T-cell (primary cell): ENCODE measurements at places on chromosomes 13 and 19. TPM values are rescaled to one million over a fixed set of nuclear protein-coding genes. Genes with fewer than 3 reads are reported as not detected.

- H3K4me3 ChIP-seq, result no peak overlapping the region
- H3K36me3 ChIP-seq, result peaks cover under 1% of the 10 kb centered on the region
- no peaks in the 10 kb centered on the region for H3K27me3 ChIP-seq
- H3K4me1 ChIP-seq, result peaks cover 3% of the 10 kb centered on the region
Observed at GRCh38 chr19:32416749-32417456, 11.3 kb downstream of the DPY19L3 start.

DNM2 gene
- total RNA-seq, result 297 TPM

DNA sequence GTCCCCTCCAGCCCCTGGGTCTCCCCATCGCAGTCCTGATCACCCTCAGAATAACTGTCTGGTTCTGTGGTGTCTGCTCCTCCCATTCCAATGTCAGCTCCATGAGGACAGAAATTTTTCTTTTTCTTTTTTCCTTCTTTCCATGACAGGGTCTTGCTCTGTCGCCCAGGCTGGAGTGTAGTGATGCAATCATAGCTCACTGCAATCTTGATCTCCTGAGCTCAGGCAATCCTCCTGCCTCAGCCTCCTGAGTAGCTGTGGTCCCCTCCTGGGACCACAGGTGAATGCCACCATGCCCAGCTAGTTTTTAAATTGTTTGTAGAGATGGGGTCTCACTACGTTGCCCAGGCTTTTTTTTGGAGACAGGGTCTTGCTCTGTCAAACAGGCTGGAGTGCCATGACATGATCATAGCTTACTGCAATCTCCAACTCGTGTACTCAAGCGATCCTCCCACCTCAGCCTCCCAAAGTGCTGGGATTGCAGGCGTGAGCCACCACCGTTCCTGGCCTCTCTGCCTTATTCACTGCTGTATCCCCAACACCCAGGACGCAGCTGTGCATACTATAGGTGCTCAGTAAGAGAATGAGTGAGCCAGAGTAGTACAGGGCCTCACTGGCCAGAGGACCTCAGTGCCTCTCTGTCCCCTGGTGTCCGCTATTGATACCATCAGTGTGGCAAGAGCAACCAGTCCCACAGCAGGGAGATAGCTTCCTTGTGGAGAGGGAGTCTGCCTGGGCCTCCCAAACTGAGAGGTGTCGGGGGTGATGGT lies 5.2 kb upstream of the DOCK6 start:
- no peak overlapping the region for H3K27ac ChIP-seq
- no peak for DNase-seq
- H3K36me3 ChIP-seq, result no peaks in the 10 kb centered on the region
- no peak overlapping the region for H3K4me3 ChIP-seq
- peaks cover 88% of the 10 kb centered on the region for H3K27me3 ChIP-seq
- peaks cover 10% of the 10 kb centered on the region for H3K4me1 ChIP-seq

- no peaks in the 10 kb centered on the region for H3K27me3 ChIP-seq
- H3K36me3 ChIP-seq, result no peaks in the 10 kb centered on the region
- H3K27ac ChIP-seq, result no peak overlapping the region
- DNase-seq, result no peak
Observed at GRCh38 chr13:56615572-56615971, 525.1 kb upstream of the PRR20A start.

ATXN8OS gene
- total RNA-seq, result not detected

FKRP gene
- total RNA-seq, result 17.8 TPM

DNA sequence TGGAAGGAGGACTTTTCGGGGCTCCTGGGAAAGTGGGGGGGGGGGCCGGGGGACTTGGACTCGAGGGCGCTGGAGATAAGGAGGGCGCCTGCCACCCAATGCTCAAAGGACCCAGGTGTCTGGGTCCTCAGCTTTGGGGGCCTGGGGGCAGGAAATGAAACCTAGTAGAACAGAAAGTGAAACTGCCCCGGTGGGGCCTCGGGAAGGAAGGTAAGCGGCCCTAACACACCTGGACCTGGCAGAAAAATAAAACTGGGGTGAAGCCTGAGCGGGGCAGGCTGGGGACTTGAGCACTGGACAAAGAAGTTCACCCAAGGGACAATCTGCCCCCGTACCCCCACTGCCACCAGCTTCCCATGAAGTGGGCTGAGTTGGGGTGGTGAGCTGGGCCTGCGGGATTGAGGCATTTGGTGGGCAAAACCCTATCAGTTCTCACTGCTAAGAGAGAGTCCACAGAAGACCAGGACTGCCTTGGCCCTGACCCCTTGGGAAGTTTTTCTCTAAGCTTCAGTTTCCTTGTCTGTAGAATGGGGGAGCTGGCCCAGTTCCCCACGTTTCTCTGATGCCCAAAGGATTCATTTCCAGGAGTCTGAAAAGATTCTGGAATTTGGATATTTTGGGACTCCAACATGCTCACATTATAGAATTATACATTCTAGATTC lies 2.3 kb downstream of the PRKD2 start:
- DNase-seq, result peak; percentile 69
- H3K4me3 ChIP-seq, result peak overlapping the region; percentile 93
- peaks cover 25% of the 10 kb centered on the region for H3K4me1 ChIP-seq
- H3K36me3 ChIP-seq, result peaks cover 17% of the 10 kb centered on the region

GRCh38 chr19:2986951-2987524 lies 9.7 kb downstream of the TLE6 start:
- H3K4me1 ChIP-seq, result peaks cover 4% of the 10 kb centered on the region
- DNase-seq, result no peak
- H3K27me3 ChIP-seq, result peaks cover 51% of the 10 kb centered on the region
- H3K36me3 ChIP-seq, result no peaks in the 10 kb centered on the region
- H3K4me3 ChIP-seq, result no peak overlapping the region

GRCh38 chr13:113970810-113971470 lies 2.9 kb downstream of the C13orf46 start:
- H3K4me3 ChIP-seq, result no peak overlapping the region
- H3K4me1 ChIP-seq, result no peaks in the 10 kb centered on the region
- H3K27ac ChIP-seq, result no peak overlapping the region
- peaks cover 28% of the 10 kb centered on the region for H3K36me3 ChIP-seq

DNA sequence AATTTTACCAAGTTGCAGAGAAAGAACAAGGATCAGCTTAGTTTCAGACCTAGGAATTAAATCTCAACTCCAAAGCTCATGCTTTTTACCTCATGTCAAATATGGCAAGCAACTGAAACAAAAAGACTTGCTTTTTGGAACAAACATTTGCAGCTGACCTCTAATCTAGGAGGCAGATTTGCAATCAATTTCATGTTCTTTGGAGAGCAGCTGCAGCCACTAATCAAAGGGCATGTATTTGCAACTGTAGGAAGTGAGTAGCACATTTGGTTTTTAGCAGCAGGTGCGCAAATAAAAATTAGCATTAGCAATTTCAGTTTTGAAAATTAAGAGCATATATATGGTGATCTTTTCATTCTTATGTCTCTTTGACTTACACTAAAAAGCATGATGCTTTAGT lies 459.3 kb upstream of the SLC10A2 start:
- H3K27me3 ChIP-seq, result no peaks in the 10 kb centered on the region
- no peak for DNase-seq
- H3K36me3 ChIP-seq, result no peaks in the 10 kb centered on the region
- no peak overlapping the region for H3K4me3 ChIP-seq
- no peak overlapping the region for H3K27ac ChIP-seq

GRCh38 chr13:31722673-31723072 lies 16.7 kb upstream of the RXFP2 start:
- H3K36me3 ChIP-seq, result no peaks in the 10 kb centered on the region
- no peak overlapping the region for H3K27ac ChIP-seq
- H3K4me3 ChIP-seq, result no peak overlapping the region
- DNase-seq, result no peak

PCDH9 gene
- total RNA-seq, result 0.54 TPM

DNA sequence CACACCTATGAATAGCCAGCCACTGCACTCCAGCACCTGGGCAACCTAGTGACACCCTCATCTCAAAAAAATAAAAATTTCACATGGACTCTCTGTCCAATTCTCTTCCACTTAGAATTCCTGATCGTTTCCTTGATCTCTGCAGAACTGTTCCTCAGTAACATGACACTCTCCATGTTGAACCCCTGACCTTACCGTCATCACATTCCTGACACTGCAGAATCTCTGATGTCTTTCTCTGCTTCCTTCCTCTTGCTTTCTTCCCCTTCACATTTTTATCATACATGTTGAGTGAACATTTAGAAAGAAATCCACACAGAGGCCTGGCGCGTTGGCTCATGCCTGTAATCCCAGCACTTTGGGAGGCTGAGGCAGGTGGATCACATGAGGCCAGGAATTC lies 15.0 kb downstream of the ZNF114 start:
- no peaks in the 10 kb centered on the region for H3K36me3 ChIP-seq
- no peak overlapping the region for H3K27ac ChIP-seq
- H3K27me3 ChIP-seq, result no peaks in the 10 kb centered on the region
- no peak overlapping the region for H3K4me3 ChIP-seq

GRCh38 chr13:45773944-45774343 lies 71.8 kb downstream of the CBY2 start:
- no peaks in the 10 kb centered on the region for H3K4me1 ChIP-seq
- no peaks in the 10 kb centered on the region for H3K36me3 ChIP-seq
- no peak for DNase-seq
- no peak overlapping the region for H3K4me3 ChIP-seq

GRCh38 chr19:45352914-45353796 lies 12.6 kb downstream of the KLC3 start:
- H3K27ac ChIP-seq, result no peak overlapping the region
- no peak for DNase-seq
- no peaks in the 10 kb centered on the region for H3K27me3 ChIP-seq
- H3K4me3 ChIP-seq, result no peak overlapping the region
- no peaks in the 10 kb centered on the region for H3K4me1 ChIP-seq

ZNF264 gene
- total RNA-seq, result 71.9 TPM

GRCh38 chr13:50845211-50845610 lies 1.7 kb upstream of the DLEU7 start:
- DNase-seq, result no peak
- no peak overlapping the region for H3K27ac ChIP-seq
- H3K4me1 ChIP-seq, result no peaks in the 10 kb centered on the region
- H3K27me3 ChIP-seq, result peaks cover 14% of the 10 kb centered on the region
- no peaks in the 10 kb centered on the region for H3K36me3 ChIP-seq

NLRP11 gene
- not detected for total RNA-seq

- H3K36me3 ChIP-seq, result no peaks in the 10 kb centered on the region
- peaks cover 14% of the 10 kb centered on the region for H3K4me1 ChIP-seq
- H3K27ac ChIP-seq, result peak overlapping the region; percentile 55
- DNase-seq, result no peak
Observed at GRCh38 chr19:40056505-40056904, 474 bp upstream of the ZNF780B start.

- H3K4me1 ChIP-seq, result no peaks in the 10 kb centered on the region
- no peak overlapping the region for H3K27ac ChIP-seq
- H3K27me3 ChIP-seq, result peaks cover 3% of the 10 kb centered on the region
- no peak overlapping the region for H3K4me3 ChIP-seq
Observed at GRCh38 chr13:106423530-106423929, 111.9 kb downstream of the EFNB2 start.

URAD gene
- not detected for total RNA-seq

GRCh38 chr19:4088975-4089374 lies 22.3 kb upstream of the ZBTB7A start:
- no peak for DNase-seq
- H3K27ac ChIP-seq, result peak overlapping the region; percentile 74

SMIM44 gene
- total RNA-seq, result not detected

PLVAP gene
- total RNA-seq, result 0.72 TPM

DNA sequence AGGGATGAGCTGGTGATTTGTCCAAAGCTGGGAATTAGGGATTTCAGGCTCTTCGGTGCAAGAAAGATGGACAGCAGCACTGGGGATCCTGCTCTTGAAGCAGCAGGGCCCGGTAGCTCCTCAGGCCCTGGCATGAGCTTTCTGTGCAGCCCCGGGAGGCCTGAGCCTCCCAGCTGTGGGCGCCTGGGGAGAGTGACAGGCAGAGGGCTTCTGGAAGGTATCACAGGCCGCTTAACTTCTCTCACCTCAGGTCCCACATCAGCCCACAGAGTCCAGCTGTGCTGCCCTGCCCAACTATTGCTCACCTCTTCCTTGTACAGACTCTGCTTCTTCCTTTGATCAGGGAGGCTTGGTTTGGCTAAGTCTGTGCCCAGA lies 14.6 kb upstream of the ZNF536 start:
- no peak for DNase-seq
- no peak overlapping the region for H3K27ac ChIP-seq
- H3K4me1 ChIP-seq, result no peaks in the 10 kb centered on the region
- H3K36me3 ChIP-seq, result no peaks in the 10 kb centered on the region
- H3K4me3 ChIP-seq, result no peak overlapping the region

GRCh38 chr13:53010374-53011105 lies 18.1 kb upstream of the OLFM4 start:
- H3K4me3 ChIP-seq, result no peak overlapping the region
- H3K27ac ChIP-seq, result no peak overlapping the region
- no peak for DNase-seq
- no peaks in the 10 kb centered on the region for H3K36me3 ChIP-seq
- H3K4me1 ChIP-seq, result no peaks in the 10 kb centered on the region

DNA sequence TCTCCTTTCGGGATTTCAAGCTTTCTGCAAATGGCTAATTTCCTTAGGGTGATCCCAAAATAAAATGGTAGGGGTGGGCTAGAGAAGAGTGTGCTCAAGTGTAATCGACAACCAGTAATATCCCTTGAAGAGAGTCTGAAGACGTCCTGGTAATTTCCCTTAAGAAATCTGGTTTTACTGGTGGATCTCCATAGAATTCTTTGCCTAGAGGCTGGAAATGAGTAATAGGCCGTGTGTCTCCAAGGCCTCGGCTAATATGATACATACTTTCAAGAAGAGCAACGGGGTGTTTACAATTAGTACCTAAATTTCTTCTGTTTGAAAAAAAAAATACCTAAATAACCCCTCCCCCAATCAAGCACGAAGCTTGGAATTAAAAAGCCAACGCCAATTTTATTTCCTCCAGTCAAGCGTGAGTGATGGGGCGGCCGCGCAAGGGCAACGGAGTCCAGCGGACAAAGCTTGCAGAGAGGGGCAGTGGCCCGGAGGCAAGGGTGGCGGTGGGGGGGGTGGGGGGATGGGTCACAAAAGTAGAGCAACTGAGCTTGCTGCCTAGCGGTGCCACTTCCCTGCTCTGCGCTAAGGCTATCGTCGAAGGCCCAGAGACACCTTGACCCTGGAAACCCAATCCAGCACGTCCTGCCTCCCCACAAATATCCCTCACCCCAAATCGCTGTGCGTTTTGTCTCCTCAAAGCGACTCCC lies 7.8 kb downstream of the SOX21 start:
- no peak overlapping the region for H3K27ac ChIP-seq
- no peak for DNase-seq
- no peak overlapping the region for H3K4me3 ChIP-seq
- H3K4me1 ChIP-seq, result no peaks in the 10 kb centered on the region
- H3K27me3 ChIP-seq, result peaks cover 73% of the 10 kb centered on the region

OR7D2 gene
- not detected for total RNA-seq
